ENCODE measurements at places on chromosomes 2 and 18.

- DNase-seq: no peak
Measured at GRCh38 chr18:67144329-67144728, 372.2 kb downstream of the DSEL start.

DNA sequence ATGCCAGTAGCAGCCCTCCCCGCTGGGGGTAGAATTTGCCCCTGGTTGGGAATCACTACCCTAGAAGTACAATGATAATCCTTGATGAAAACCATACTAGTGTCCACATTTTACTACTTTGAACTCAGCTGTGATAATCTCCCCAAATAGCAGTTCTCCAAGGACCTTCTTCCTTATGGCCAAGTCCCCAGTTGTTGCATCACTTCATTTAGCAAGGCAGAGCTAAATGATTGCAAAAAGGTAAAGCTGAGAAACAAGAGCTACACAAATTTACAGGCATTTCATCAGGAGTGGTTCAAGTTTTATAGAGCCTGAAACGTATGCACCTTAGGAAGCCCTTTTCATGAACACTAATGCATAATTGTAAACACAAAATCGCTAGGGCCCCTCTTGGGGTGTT lies 44.9 kb upstream of the REL start:
- no peak for DNase-seq

DNA sequence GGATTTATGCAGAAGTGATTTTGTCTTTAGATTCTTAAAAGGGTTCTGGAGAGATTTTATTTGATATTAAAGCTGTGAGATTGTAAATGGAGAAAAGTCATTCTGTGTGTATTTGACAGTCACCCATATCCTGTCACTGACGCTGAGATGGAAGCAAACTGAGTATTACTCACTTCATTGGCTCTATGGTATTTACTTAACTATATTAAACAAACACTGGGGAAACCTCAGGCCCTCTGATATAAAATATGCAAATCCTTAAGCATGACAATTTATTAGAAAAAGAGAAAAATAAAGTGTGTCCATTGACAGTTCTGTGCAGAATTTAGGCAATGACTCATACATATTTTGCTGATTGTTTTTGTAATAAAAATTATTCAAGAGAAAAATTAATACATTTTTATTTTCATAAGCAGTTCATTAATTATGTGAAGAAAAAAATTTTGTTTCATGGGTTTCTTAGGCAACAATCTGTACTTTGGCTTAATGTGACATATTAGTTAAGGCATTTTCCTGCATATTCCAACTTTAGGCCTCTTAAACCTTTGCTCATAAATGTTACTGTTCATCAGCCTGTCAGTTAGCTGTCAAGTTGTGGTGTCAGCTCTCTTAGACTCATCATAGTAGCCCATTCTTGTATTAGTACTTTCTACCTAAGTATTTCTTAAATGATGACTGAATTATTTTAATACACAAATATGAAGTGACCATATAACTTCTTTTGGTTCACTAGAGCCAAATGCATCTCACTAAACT lies 99.9 kb downstream of the PARD3B start:
- no peak for DNase-seq

DNA sequence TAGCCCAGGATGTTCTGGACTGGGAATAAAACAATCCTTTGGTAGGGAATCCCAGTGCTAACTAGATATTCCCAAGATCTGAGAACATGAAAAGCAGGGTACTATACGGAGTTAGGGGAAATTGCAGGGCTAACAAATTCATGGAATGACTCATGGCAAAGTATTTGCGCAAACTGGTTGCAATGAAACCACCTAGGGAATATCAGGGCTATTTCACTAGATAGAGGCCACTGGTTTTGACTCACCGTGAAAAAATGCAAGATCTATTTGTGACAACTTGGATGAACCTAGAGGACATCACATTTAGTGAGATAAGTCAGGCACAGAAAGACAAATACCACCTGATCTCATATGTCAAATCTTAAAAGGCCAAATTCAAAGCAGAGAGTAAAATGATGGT lies 233.3 kb downstream of the MBD2 start:
- DNase-seq: no peak

- no peak for DNase-seq
Measured at GRCh38 chr2:239736358-239737143, 288.6 kb downstream of the NDUFA10 start.

DNA sequence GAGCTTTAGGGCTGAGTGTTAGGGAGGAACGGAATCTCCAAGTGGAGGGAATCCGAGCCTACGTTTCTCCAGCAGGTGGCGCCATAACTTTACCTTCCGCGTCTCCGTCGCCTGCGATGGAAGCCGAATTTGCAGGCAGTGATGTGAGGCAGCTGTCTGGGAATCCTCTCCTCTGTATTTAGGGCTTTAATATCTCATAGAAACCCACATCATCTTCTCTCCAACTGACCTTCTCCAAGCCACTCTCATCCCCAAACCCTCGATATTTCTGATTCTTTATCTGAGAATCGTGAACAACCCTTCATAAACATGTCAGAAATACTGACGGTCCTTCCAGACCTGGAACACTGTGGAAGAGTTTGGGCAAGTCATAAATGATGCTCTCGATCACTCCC lies 27.5 kb downstream of the SIX2 start:
- peak; percentile 86 for DNase-seq

GRCh38 chr18:58175786-58176176 lies 131.8 kb downstream of the NEDD4L start:
- no peak for DNase-seq

DNA sequence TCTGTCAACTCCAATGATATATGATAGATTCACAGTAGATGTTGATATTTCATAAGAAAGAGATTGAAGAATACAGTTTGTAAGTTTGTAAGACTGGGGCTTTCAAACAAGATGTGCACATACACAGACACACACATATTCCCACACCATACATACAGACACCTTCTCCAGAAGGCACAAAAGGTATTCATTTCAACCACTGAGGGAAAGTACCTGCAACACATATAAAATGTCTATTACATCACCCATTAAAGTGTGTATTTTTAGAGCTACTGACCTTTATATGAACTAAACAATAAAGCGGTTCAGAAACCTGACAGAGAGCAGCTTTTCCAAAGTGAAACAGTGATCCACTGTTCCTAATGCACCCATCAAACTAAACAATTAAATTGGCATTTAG lies 53.3 kb downstream of the CCDC148 start:
- peak; percentile 24 for DNase-seq

GRCh38 chr2:127569666-127570065 lies 34.2 kb downstream of the MYO7B start:
- no peak for DNase-seq

GRCh38 chr18:8841781-8842485 lies 136.6 kb downstream of the MTCL1 start:
- no peak for DNase-seq

DNA sequence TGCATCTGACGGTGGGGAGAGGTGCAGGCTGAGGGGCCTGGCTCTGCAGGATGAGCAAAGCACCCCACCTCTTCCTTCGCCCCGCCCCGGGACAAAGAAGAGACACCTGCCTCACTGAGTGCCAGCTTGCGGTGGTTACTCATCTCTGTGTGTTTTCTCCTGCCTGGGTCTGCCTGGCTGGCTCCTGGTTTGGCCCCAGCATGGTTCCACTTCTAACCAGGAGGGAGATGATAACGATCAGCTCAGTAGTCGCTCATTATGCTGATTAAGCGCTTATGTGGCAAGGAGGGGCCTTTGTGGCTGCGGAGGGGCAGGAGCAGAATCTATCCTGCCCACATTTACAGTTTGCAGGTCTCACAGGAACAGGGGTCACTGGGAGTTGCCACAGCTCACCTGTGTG lies 68.7 kb upstream of the EDAR start:
- DNase-seq: no peak

- DNase-seq: no peak
Measured at GRCh38 chr2:134226601-134227000, 27.3 kb upstream of the MGAT5 start.

DNA sequence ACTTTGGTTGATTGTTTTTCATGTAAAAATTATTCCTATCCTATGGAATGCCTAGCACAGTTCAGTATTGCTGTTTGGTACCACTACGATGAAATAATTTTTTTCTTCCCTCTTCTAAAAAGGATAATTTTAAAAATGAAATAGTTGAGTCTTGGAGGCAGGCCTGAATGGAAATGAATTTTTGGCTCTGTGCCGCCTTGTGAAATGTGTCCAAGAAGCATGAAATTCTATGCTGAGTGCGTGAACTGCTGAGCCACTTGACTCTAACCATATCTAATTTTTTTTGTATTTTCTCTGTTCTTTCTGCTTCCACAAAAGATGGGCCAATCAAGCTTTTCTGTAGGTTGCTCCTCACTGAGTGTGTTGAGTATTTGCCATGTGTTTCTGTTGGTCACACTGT lies 95.0 kb downstream of the PRPF40A start:
- DNase-seq: peak; percentile 70

GRCh38 chr2:179037807-179038206 lies 12.1 kb downstream of the CCDC141 start:
- no peak for DNase-seq

Measured in muscle of leg (tissue), 16 donors.